ENCODE measurements at places on chromosomes 4 and X. TPM values are rescaled to one million over a fixed set of nuclear protein-coding genes. Genes with fewer than 3 reads are reported as not detected.

DCLK2 gene
- 0.07 TPM for total RNA-seq

PF4V1 gene
- not detected for total RNA-seq

SRPK3 gene
- not detected for total RNA-seq

GABRE gene
- not detected for total RNA-seq

PRRG3 gene
- total RNA-seq, result not detected

RAB41 gene
- total RNA-seq, result not detected

FOXO4 gene
- total RNA-seq, result 14.6 TPM

MAOB gene
- not detected for total RNA-seq

GAGE12F gene
- total RNA-seq, result not detected

SHROOM4 gene
- not detected for total RNA-seq

SYP gene
- 3.9 TPM for total RNA-seq

CTAG1B gene
- not detected for total RNA-seq

STPG2 gene
- not detected for total RNA-seq
